ENCODE measurements at places on chromosomes 4 and X. TPM values are rescaled to one million over a fixed set of nuclear protein-coding genes. Genes with fewer than 3 reads are reported as not detected.

Gene CABS1
- total RNA-seq, result 0.15 TPM

Gene CENPVL2
- total RNA-seq, result 2.8 TPM

Gene FATE1
- total RNA-seq, result not detected

Gene CT45A3
- total RNA-seq, result not detected

Gene FAM184B
- total RNA-seq, result 0.09 TPM

Gene C4orf50
- 0.17 TPM for total RNA-seq

Gene BRS3
- total RNA-seq, result not detected

Gene LNX1
- 2.1 TPM for total RNA-seq

Gene RBM46
- total RNA-seq, result 0.33 TPM

Gene NUP62CL
- total RNA-seq, result 4.3 TPM

Gene RNF128
- 0.09 TPM for total RNA-seq

Measured in H9 (cell line).